ENCODE measurements at places on chromosomes 1 and 21. TPM values are rescaled to one million over a fixed set of nuclear protein-coding genes. Genes with fewer than 3 reads are reported as not detected.

Gene MAP3K6
- total RNA-seq: 14.1 TPM

Gene NR5A2
- total RNA-seq: not detected

Gene SLC44A3
- total RNA-seq: 0.17 TPM

Gene CYP4X1
- not detected for total RNA-seq

Gene KCNE2
- total RNA-seq: not detected

Gene OR2L8
- total RNA-seq: not detected

Gene ZBTB8A
- total RNA-seq: 3.0 TPM

Gene OR2T2
- not detected for total RNA-seq

Gene AIM2
- total RNA-seq: not detected

Gene FAM167B
- 0.30 TPM for total RNA-seq
